Epithelial cell of prostate (primary cell): ENCODE measurements at places on chromosomes 4 and X.

DNA sequence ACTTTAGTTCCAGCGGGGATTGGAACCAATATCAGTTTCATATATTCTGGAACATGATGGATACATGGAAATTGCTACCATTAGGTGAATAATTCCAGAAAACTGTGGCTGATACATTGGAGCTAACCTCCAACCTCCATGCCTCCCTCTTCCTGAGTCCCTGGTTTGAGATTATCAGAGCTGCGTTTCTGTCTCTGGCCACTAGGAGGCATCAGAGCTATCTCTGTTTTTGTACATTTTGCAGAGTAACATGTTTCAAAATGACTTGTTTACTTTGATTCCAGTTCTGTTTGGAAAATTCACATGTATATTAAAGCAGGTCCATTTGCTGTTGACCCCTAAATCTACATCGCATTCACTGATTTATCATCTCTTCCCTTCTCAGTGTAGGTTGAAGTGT, 2.4 kb upstream of the RAB40AL start:
- no peak for DNase-seq

GRCh38 chr4:40811956-40812355, 62.2 kb downstream of the NSUN7 start:
- no peak for DNase-seq

GRCh38 chrX:10714531-10714930, 94.1 kb upstream of the MID1 start:
- no peak for DNase-seq

- no peak for DNase-seq
These were observed 879.6 kb upstream of the PCDH10 start for GRCh38 chr4:132269303-132269990.

DNA sequence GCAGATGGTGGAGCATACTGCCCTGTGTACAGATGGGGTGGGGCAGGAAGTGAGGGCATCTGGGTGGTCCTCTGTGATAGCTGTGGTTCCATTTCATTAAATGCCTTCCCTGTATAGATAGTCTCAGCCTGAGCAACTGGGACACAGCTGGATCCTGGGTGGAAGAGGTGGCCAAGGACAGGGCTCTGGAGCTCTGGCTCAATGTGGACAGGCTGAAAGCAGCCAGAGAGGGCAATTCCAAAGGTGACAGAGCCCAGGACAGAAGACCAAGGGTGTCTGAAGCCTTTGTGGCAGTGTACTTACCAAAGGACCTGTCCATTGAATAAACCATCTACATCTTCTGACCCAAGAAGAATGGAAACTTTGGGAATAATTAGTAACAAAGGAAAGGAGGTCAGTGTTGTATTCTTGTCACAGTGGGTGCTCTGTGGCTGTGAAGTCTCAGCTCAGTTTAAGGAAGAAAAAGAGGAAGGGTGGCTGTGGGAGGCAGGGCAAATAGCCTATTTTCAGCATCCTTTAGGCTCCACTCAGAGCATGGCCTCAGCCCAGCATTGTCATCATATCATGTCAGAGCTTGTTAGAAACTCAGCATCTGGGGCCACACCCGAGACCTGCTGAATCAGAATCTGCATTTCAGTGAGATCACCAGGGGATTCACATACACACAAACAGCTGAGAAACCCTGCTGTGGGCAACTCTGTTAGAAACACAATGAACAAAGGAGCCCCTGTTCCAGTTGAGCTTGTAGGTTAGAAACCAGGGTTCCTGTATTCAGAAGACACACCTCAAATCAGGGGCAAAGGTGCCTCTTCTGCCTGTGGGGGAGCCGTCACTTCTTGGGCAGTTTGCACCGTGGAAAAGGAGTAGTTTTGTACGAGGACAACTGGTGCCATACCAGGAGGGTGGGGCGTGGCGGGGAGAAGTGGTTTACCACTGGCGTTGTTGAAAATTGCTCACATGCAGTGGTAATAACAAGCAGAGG, 168.6 kb downstream of the PTTG2 start:
- peak; percentile 97 for DNase-seq

- no peak for DNase-seq
These were observed 235.7 kb upstream of the LDB2 start for GRCh38 chr4:17134100-17134499.

DNA sequence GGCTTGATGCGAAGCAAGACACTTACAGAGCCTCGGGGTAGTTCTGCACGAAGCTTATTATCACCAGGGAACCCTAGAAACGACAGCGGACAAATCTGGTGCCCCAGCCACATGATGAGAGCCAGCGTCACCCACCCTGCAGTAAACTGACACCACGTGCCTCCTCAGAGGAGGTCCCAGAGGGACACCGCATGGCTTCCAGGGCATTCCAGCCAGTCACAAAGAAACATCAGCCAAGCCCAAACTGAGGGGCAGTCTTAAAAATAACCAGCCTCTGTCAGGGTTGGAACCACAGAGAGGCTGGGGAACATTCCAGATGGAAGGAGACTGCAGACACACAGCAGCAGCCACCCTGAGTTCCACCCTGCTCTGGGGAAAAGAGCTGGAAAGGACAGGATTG, 36.6 kb upstream of the HGFAC start:
- no peak for DNase-seq

- no peak for DNase-seq
These were observed 6.1 kb downstream of the STIM2 start for GRCh38 chr4:26866781-26867180.

DNA sequence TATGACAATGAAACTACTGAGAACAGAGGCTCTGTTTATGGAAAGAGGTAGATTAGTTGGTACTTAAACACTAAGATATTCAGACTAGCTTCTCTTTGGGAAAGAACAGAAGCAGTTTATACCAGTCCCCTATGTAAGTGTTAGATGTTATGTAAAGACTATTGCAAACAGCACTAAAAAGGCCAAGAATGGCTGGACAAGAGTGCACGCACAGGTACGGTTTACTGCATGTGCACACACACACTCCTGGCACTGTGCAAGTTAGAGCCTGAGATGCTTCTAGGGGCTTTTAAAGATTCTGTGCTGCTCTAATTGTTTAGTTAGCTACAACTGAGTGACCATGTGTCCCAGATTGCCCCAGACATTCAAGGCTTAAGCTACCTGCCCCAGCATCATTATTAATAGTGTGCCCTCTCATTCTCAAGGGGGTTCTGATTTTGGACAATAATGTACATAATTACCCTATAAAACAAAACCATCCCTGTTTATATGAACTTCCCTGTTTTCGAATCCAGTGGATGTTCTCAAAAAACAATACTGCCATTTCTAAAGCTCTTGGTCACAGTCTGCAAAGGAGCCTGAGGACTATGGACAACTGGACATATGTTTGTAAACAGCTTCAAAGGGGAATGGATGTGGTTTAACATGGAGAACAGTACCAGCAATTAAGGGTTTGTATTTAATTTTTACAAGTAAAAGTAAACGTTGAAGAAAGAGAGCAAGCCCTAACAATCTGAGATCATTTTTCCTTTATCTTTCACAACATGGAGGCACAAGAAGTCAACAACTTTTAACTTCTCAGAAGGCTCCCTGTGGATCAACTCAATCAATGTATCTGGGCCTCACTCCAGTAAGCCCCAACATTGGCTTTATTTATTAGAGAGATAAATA, 2.0 kb downstream of the SETD7 start:
- no peak for DNase-seq

DNA sequence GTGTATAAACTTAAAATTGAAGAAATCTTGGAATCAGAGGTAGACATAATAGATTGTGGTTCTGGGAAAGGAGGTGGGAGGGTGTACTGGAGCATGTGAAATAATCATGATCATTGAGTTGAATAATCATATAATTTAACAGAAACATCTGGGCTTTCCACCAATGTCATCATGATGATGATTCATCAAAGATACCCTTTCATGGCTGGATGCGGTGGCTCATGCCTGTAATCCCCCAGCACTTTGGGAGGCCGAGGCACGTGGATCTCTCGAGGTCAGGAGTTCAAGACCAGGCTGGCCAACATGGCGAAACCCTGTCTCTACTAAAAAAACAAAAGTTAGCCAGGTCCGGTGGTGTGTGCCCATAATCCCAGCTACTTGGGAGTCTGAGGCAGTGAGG, 6.7 kb upstream of the RUFY3 start:
- no peak for DNase-seq

- no peak for DNase-seq
These were observed 32.0 kb downstream of the NPY1R start for GRCh38 chr4:163300445-163300844.

DNA sequence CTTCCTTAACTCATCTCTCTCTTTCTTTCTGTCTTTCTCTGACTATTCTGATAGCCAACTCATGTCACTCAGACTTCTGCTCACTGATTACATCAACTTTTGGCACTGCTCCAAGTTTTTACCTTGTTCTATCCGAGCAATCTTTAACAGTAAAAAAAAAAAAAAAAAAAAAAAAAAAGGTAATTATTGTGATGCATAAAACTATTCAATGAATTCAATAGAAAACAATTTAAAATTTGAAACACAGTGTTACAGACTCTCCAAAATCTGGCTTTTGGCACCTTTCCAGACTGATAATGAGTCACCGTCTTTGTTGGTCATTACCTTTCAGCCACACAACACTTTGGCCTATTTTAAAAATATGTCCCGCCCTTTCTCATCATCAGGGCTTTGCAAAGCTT, 229.5 kb downstream of the GALNTL6 start:
- DNase-seq, result no peak

DNA sequence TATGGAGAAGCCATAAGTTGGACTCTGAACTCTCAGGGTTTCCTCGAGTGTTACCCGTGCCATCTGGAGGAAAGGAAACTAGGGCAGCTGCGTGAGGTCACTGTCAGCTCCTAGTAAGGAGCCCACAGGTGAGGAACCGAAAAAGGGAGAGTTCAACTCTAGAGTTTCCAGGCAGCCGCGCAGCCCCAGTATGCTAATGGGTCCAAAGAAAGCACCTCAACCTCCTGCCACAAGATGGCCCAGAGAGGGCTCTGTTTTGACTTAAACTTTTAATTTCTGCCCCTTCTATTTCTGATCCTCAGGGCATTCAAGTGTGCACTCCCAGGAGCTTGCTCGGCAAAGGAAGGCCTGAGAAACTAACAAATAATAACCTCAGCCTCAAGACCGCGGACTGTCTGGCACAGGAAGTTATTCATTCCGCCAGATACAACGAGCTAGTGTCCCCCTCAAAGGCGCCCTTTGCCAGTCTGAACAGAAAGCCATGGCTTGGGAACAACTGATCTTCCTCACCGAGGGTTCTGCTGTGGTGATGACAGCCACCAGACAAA, 13.9 kb downstream of the SCARB2 start:
- DNase-seq, result no peak

DNA sequence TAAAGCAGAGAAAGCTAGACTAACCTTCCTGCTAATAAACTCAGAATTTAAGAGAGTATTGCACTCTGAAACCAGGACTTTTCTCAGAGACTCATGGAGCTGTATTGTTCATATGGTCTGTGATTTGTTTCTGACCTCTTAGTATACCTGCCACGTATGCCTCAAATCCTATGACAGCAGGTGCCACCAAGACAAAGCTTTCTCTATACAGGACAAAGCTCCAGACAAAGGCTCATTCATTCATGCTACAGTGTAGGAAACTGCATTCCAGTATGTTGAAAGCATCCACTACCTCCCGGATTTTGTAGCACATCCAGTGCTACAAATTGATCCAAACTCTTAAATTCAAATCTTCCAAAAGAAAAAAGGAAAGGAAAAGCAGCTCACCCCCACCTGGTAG, 178.3 kb downstream of the CHIC2 start:
- DNase-seq, result no peak

GRCh38 chr4:156931267-156931666, 40.3 kb downstream of the PDGFC start:
- peak; percentile 81 for DNase-seq
